ENCODE measurements at places on chromosomes 5 and 9.

GRCh38 chr5:12985142-12985541 is 959.3 kb downstream of the DNAH5 start:
- DNase-seq: no peak

DNA sequence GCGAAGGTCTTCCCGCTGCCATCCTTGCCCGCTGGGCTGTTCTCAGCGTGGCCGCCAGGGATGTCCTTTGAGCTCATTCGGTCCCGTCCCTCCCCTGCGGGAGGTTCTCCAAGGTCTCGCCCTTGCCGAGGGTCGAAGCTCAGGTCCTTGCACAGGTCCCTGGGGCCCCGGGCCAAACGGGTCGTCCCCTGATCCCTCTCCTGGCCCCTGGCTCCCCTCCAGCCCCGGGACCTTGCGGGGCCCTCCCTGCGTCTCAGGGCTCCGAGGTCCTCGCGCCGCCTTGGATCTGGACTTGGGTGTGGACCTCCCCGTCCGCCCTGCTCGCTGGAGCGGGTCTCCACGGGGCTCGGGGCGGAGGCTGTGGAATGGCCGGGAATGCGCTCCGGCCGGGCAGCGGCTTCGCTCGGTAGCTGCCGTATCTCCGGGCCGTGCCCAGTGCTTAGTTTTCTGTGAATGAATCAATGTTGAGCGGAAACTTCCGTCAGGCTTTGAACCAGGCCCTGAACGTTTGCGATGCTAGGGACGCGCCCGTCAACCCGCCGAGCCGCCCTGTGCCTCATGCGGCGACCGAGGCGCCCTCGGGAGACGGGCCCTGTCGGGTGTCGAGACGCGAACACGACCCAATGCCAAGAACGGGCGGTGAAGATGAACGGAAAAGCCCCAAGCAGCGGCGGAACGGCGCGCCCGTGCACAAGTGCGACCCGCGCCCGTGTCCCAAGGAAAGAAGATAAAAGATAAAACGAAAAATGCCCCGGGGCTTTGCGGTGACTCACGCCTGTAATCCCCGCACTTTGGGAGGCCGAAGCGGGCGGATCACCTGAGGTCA is 780 bp downstream of the RNU6ATAC start:
- peak; percentile 44 for DNase-seq

GRCh38 chr9:93159601-93160471 is 24.1 kb upstream of the WNK2 start:
- peak; percentile 45 for DNase-seq

GRCh38 chr9:134476272-134476941 is 150.2 kb downstream of the RXRA start:
- DNase-seq: no peak

GRCh38 chr9:134602547-134603362 is 38.8 kb upstream of the COL5A1 start:
- no peak for DNase-seq

- DNase-seq: no peak
These were observed 335.3 kb upstream of the PANK3 start for GRCh38 chr5:168914491-168914890.

DNA sequence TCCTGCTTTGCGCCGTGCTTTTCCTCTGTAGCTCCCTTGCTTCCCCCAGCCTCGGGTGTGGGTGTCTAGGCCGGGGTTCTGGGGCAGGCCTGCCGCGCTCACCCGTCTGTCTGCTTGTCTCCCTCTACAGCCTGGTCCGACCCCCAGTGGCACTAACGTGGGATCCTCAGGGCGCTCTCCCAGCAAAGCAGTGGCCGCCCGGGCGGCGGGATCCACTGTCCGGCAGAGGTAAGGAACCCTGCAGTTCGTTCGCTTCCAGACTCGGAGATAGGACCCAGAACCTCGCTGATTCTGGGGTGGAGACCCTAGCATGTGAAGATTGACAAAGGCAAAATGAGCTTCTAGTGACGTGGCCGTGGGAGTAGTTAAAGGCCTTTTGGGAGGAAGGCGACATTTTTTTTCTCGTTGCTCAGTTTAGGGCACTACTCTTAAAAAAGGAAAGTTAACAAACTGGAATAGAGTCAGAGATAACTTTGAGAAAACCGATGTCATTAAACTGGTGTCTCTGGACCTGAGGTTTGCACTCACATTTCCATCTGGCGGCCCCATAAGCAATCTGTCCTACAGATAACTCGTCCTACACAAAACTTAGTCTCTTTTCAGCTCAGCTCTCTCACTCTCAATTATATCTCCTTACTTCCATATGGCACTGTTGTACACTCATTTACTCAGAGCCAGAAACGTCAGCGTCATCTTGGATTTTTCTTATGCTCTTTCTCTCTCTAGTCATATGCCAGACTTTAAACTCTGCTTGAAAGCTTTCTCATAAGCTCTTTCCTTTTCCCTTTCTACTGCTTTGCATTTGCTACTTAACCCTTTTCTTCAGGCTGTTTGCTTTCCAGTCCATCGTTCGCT is 561 bp downstream of the SEC61B start:
- no peak for DNase-seq

- DNase-seq: no peak
These were observed 42.6 kb downstream of the TNFSF15 start for GRCh38 chr9:114763220-114763619.

- no peak for DNase-seq
These were observed 162.6 kb upstream of the ADAMTS16 start for GRCh38 chr5:4977416-4978110.

GRCh38 chr5:157088342-157088990 is 20.4 kb downstream of the HAVCR2 start:
- no peak for DNase-seq

- DNase-seq: no peak
These were observed 308.8 kb upstream of the DMRT1 start for GRCh38 chr9:532707-533106.

DNA sequence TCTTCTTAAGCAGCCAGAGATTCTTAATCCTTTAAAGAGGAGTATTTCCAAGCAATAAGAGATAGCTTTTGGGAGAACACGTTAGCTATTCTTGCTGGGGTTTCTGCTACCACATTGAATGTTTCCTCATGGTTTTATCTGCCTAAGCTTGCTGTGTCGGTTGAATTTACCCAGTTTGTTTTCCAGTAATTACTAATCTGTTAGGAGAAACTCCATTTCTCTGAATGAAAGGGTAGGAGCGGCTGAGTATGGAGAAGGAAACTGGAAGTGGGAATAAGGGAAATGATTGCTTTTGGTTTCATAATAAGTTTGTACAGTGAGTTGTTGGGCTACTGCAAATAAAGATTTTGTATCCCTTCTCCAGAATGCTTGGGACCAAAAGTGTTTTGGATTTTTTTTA is 1.2 kb downstream of the JAK2 start:
- DNase-seq: no peak

GRCh38 chr5:96288166-96288844 is 144.7 kb downstream of the PCSK1 start:
- DNase-seq: no peak

GRCh38 chr5:133469252-133469651 is 143.1 kb downstream of the FSTL4 start:
- DNase-seq: no peak

GRCh38 chr9:123044586-123044985 is 11.1 kb downstream of the GPR21 start:
- DNase-seq: no peak

DNA sequence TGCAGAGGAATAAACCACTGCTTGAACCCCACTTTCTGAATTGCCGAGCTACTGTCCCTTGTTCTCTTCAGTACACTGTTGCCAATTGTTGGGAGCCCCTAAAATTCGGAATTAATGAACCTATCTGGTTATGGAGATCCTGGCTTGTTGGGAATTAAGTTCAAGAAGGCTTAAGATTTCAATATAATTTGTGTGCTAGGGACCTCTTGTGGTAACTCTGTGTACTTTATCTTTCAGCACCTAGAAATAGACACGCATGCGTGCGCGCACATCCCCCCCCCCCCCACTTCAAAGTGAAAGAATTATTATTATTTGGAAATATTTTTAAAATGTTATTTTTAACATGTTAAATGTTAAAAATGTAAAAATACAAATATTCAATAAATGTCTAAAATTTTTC is 53.3 kb upstream of the FAM169A start:
- DNase-seq: no peak

DNA sequence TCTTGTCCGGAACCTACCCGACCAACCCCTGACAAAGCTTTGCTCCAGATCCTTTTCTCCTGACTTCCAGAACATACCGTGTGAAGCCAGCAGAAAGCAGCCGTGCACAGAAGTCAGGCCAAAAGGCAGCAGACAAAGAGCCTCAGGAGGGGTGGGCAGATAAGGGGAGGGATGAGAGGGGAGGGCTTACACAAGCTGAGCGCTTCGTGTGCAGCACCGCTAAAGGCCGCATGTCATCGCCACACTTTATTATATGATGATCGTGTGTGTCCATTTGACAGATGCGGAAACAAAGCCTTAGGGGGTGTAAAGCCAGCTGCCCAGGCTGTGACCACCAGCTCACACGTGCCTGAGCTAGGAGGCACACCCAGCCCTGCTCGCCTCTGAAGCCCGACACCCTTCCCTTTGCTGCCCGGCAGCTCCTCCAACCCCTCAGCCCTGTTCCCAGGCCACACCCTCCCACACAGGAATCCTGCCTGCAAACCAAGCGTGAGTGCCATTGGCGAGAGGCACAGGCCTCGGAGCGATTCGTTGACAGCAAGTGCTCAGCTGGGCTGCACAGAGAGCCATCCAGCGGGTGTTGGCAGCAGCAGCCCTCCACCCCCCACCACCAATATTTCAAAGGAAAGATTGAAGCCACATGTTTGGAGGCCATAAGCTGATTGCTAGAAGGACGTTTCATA is 170.5 kb upstream of the SMIM23 start:
- no peak for DNase-seq

- no peak for DNase-seq
These were observed 161.4 kb upstream of the DMRT1 start for GRCh38 chr9:680106-680505.

DNA sequence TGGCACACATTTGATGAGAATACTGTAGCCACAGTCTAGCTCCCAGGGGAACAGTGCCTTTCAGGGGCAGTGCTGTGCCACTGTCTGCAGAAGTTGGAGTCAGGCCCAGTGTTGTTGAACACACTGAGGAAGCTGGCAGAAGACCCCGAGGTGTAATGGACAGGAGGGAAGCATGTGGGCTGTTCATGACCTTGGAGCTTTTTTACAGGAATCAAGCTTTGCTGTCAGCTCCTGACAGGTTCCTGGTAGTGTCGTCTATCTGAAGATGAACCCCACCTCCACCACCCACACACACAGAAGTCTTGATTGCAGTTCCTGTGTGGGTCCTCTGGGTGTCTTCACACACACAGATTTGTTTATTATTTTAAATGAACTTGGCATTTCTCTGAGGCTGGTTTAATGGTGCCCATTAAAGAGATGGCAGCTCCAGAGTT is 40.3 kb upstream of the TNFAIP8 start:
- DNase-seq: no peak

DNA sequence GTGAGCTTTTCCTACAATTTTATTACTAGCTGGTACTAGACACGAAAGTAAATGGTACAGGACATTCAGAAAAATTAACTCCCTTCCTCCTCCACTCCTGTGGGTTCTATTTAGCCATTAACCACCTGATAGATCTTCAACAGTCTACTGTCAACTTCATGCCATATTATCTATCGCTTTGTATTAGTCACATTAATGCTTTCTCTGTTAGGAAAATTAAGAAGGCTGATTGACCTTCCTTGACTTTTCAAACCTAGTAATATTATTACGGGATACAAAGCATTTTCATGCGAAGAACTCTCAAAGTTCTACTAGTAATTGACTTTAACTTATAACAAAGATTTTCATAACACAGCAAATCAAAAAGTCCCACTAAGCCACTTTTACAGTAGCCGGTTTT is 1.2 kb downstream of the TEX10 start:
- no peak for DNase-seq

DNA sequence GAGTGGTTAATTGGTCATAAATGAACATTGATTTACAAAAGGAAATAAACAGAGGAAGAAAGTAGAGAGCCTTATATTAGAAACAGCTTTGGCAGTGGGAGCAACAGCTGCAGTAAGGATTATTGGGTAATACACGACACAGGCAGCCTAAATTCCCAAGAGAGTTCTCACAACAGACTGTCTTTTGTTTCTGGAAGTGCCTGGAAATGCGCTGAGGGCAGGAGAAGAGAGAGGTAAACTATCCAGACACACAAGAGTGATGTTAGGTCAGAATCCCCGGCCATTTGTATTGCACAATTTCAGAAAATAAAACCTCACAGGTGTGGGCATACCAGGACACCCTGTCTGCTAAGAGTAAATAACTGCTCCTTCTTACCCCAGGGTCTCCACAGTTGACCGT is 450.4 kb upstream of the CTNND2 start:
- no peak for DNase-seq

GRCh38 chr5:33769968-33770367 is 121.8 kb downstream of the ADAMTS12 start:
- no peak for DNase-seq

DNA sequence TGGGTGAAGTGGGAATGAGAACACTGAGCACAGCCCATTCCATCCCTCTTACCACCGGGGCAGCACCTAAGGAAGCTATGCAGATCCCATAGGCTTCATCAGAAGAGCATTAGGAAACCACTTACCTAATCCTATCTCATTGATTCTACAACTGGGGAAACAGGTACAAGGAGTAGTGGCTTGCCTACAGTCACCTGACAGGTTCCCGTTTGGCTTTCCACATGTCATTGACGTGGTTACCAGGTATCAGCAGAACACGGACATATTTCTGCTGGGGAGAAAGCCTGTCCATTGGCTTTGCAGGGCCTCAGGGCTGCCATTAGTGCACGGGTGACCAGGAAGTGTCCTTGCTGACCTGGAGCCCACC is 11.3 kb downstream of the AFAP1L1 start:
- no peak for DNase-seq

GRCh38 chr9:96136992-96137670 is 164.8 kb downstream of the HSD17B3 start:
- no peak for DNase-seq

- DNase-seq: no peak
These were observed 524 bp downstream of the CYFIP2 start for GRCh38 chr5:157266286-157267007.

DNA sequence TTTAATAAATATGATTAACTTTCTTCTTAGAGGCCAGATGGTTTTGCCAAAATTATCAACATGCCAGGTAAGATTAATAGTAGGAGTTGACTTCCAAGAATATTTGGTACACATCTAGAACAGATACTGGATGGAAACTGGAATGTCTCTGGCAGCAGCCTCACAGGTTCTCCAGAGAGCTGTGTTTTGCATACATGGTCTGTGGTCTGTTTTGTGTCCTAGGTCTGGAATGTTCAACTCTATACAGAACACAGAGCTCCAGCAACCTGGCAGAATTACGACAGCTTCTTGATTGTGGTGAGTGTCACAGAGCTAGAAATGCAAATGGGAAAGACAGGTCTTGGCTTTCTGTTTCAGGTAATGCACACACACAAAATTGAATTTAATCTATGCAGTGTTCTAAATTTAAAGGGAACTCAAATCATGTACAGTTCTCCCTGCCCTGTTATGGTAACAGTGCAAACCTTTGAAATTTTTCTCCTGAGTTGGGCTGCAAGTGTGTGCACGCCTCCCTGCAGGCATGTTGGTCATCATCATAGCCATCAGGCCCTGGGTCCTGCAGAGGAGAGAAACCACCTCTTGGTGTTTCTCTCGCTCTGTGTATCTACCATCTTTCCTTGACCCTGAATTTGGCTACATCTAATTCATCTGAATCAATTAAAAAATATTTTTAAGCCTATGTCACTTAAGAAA is 58.3 kb downstream of the PIK3R1 start:
- DNase-seq: no peak

GRCh38 chr5:176608937-176609723 is 826 bp downstream of the GPRIN1 start:
- no peak for DNase-seq

Measured in stimulated activated CD8-positive, alpha-beta memory T cell treated with anti-CD3 and anti-CD28 coated beads, Interleukin-4, amount 100 ng/mL, for 4 hours (primary cell).